ENCODE measurements at places on chromosomes 6 and 20.

DNA sequence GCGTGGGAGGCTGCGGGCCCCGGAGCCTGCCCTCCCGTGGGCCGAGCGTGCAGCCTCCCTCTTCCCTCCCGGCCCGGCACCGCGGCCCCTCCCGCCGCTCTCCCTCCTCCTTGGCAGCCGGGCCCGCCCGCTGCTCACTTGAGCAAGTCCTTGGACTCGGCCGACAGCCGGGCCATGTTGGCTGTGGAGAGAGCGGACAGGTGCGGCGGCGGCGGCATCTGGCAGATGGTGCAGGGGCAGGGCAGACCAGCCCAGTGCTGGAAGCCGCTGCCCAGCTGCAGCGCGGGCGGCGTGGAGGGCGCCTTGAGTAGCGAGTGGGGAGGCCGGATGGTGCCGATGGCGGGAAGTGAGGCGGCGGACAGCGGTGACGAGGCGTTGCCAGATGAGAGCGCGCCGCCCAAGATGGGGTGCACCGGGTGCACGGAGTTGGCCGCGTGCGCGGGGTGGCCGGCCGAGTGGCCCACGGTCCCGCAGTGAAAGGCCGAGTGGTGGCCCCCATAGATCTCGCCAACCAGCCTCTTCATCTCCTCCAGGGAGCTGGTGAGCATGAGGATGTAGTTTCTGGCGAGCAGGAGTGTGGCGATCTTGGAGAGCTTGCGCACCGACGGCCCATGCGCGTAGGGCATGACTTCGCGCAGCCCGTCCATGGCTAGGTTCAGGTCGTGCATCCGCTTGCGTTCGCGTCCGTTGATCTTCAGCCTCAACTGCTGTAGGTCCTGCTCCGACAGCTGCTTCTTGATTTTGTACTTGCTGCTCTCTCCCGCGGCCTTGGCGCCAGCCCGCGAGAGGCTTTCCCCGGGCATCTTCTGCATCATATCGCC, 766 bp downstream of the OLIG3 start:
- DNase-seq: peak; percentile 67

DNA sequence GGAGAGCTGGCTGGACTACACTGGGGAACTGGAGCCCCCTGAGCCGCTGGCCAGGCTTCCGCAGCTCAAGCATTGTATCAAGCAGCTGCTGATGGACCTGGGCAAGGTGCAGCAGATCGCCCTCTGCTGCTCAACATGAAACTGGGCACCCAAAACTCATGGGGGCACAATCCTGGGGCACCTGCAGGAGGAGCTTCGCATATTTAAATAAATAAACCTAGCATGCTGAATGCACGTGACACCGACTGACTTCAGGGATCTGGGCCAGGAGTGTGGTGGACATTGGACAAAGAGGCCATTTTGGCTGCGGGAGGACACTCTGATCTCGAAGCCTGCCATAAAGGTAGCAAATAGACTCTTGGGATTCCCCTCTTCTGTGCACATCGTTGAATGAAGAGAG, 6.8 kb downstream of the SCAND1 start:
- no peak for DNase-seq

- no peak for DNase-seq
These were observed 2.0 kb upstream of the SHLD1 start for GRCh38 chr20:5748246-5748645.

- no peak for DNase-seq
These were observed 3.8 kb downstream of the PEX7 start for GRCh38 chr6:136826216-136826615.

GRCh38 chr6:164106345-164106769, 691.8 kb downstream of the QKI start:
- no peak for DNase-seq

DNA sequence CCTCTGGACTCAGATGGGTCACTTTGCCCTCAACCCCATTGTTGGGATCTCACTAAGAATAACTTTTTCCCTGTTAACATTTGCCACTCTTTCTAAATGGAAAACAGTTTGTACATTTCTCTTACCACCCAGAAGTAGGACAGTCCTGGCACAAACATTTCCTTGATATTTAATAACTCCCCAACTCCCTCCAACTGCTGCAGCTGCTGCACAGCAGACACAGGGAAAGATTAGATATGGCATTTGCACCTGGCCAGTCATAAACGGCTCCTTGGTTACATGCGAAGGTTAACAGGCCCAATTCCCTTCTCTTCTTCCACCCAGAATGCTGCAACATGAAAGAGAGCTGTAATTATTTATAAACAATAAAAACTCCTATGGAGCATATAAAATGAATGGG, 55.9 kb upstream of the SOX4 start:
- DNase-seq: no peak

DNA sequence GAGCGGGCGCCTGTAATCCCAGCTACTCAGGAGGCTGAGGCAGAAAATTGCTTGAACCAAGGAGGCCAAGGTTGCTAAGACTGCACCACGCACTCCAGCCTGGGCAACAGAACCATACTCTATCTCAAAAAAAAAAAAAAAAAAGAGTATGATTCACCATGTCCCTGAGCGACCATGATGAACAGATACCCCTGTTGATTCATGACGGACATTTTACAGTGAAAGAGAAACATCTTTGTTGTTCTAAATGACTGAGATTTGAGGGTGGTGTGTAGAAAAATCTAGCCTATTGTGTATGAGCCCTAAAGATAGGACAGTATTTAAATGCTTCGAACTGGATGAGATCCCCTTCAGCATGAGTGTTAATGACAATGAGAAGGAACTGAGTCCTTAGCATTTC, 32.8 kb downstream of the RBM24 start:
- DNase-seq: no peak

GRCh38 chr6:123844011-123844410, 40.3 kb downstream of the NKAIN2 start:
- DNase-seq: no peak

DNA sequence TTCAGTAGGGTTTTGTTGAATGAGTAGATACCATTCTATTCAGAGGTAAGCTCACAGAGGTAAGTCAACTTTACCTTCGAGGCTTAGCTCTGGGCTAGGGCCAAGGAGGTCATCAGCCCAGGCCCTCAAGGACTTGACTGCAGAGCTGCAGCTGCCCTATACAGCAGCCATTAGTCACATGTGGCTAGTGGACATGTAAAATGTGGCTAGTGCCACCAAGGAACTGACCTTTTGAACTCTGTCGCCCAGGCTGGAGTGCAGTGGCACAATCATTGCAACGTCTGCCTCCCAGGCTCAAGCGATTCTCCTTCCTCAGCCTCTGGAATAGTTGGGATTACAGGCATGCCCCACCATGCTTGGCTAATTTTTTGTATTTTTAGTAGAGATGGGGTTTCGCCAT, 47.9 kb upstream of the EPB41L1 start:
- DNase-seq: no peak

DNA sequence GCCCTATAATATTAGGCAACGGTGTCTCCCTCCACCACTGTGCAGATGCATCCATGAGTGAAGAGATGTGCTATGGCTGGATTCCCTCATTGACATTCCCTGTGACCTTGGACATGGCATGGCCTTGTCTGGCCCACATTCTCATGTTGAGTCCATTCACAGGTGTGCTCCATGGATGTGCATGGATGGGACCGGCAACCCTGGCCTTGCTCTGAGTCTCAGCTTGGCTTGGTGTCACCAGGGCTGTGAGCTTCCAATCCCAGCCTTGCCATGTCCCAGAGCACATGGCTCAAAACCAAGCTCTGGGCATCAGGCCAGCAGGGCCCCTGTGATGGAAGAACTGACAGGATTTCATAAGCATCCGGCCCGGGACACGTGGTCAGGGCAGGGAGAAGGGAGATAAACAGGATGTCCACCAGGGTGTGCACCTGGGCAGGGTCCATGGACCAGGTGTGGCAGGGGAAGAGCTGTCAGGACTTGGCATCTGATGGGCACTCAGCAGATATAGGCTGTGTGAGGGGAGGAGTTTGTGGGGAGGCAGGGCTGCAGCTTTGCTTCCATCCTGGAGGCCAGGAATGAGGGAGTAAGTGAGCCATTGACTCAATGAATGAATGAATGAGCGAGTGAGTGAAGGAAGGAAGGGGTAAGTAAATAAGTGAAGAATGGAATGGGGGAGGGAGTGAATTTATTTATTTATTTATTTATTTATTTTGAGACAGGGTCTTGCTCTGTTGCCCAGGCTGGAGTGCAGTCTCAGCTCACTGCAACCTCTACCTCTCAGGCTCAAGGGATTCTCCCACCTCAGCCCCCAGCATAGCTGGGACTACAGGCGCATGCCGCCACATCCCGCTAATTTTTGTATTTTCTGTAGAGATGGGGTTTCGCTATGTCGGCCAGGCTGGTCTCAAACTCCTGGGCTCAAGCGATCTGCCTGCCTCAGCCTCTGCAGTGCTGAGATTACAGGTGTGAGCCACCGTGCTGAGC, 15.7 kb downstream of the NRSN2 start:
- no peak for DNase-seq

DNA sequence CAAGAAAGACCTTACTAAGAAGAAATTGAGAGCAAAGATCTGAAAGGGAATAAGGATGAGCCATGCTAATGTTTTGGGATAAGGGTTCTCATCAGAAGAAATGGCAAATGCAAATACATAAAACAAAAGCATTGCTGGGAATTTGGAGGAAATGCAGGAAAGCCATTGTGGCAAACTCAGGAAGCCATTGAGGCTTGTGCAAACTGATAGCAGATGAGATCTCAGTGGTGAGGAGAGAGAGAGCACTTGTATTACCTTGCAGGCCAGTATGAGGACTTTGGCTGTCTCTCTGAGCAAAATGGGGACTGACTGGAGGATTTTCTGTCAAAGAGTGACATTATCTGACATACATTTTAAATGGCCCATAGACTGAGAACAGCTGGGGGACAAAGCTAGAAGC, 103.0 kb downstream of the ADGRB3 start:
- DNase-seq: no peak

DNA sequence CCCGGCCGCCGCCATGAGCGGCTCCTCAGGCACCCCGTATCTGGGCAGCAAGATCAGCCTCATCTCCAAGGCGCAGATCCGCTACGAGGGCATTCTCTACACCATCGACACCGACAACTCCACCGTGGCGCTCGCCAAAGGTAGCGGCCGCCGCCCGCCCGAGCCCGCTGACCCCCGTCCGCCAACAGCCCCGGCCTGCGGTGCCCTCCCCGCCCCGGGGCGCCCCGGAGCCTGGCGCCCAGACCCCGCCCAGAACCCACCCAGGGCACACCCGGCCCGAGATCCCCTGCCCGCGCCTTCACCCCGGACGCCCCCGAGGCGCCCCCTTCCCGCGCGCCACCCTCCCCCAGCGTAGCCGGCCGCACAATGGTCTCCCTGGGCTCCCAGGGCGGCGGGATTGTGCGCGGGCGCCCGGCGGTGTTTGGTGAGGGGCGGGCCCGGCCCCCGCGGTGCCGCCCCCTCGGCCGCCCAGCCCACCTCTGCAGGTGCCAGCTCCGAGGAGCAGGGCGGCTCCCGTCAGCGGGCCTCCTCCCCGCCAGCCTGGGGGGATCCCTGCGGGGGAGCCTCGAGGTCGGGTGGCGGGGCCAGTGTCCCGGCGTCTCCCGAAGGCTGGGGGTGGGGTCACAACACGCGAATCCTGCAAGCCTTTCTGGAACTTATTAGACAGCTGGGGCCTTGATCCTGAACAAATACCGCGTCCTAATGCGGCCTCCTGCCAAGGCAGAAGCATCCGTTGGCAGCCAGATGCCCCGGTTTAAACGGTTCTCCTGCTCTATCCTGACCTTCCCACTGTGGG, 577 bp downstream of the LSM14B start:
- peak; percentile 67 for DNase-seq

GRCh38 chr6:38345586-38345985, 294.1 kb downstream of the BTBD9 start:
- DNase-seq: no peak

DNA sequence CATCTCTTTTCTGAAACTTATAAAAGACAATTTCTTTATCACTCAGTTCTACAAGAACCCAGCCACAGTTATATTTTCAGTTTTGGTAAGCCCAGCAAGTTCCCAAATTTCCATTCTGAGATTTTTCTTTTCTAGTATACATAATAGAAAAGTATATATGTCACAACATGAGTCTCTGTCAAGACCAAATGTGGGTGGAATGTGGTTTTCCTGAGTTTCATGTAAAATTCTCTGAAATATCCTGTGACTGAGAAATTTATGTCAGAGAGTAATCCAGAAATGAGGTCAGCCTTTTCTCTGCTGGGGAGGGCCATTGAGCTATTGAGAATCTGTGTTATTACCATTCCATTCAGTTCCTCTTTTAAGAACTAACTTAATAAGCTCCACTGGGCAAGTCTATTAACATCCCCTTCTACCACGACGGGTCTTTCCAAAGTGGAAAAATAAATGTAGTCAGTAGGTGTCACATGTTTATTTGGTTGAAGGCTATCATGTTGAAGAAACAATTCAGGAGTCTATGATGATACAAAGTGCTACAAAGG, 100.7 kb upstream of the HMGN3 start:
- DNase-seq: no peak

DNA sequence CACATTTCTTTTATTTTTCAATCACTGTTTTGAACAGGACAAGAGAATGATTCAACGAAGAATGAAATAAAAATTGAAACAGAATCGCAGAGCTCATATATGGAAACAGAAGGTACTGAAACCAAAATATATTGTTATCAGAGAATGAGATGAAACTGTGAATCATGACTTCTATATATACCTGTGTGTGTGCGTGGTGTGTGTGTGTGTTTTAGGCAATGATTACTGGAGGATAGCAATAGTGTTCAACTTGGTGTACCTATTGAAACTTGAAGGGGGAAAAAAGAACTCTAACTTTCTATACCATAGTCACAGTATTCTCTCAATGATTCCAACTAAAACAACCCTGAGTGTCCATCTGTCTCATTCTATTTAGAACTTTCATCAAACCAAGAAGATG, 586.6 kb downstream of the KIF16B start:
- no peak for DNase-seq

GRCh38 chr6:136024711-136025110, 173.2 kb downstream of the PDE7B start:
- DNase-seq: no peak

DNA sequence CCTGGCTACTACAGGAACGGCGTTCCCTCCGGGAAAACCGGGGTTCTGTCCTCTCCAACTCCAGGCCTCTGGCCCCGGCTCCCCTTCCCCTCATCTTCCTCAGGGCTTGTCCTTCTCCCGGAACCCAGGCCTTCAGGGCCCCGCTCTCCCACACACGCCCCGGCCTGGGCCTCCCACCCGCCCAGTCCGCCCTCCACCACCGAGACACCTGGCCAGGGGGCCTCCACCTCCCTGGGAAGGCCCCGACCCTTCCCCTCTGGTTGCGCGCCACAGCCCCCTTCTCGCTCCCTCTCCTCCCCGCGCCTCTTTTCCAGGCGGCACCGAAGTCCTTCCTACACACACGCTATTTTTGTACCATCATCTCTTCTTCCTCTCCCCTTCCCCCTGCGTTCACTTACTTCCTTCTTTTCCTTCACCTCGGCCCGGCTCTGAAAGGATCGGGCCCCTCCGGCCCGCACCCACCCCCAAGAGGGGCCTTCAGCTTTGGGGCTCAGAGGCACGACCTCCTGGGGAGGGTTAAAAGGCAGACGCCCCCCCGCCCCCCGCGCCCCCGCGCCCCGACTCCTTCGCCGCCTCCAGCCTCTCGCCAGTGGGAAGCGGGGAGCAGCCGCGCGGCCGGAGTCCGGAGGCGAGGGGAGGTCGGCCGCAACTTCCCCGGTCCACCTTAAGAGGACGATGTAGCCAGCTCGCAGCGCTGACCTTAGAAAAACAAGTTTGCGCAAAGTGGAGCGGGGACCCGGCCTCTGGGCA, 1.3 kb upstream of the SIRPA start:
- no peak for DNase-seq

- DNase-seq: no peak
These were observed 1024.3 kb upstream of the EYS start for GRCh38 chr6:66731310-66731709.

- no peak for DNase-seq
These were observed 75.7 kb downstream of the BMP7 start for GRCh38 chr20:57190536-57191264.

All from stimulated activated effector memory CD8-positive, alpha-beta T cell treated with anti-CD3 and anti-CD28 coated beads, Interleukin-12 subunit alpha, Interleukin-12 subunit beta, amount 100 ng/mL, for 72 hours (primary cell).